ENCODE measurements at places on chromosomes 1 and 21. TPM values are rescaled to one million over a fixed set of nuclear protein-coding genes. Genes with fewer than 3 reads are reported as not detected.

The DYRK1A gene
- 87.5 TPM for total RNA-seq

The ARID1A gene
- total RNA-seq: 115 TPM

The TFF2 gene
- not detected for total RNA-seq

DNA sequence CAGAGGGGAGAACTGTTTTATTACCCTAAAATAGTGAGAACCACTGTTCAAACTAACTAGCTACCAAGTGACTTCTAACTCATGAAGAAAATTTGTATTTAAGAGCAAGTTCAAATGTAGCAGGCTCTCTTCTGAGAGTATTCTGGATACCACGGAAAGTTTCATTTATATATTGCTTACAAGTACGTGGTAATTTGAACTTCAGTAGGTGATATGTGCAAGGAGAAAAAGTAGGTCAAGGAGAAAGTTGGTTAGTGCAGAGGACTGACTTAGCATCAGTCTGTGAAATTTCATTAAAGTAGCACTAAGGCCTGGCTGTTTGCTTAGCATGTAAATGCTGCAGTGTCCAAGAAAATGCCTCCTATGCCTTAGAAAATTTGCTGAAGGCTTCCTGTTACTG is 16.7 kb downstream of the SERPINC1 start:
- no peak for DNase-seq

- peak; percentile 56 for DNase-seq
Measured at GRCh38 chr1:205907794-205908193, 35.5 kb downstream of the SLC26A9 start.

- no peak for DNase-seq
Measured at GRCh38 chr1:30083800-30084464, 639.5 kb downstream of the MATN1 start.

The GJB4 gene
- not detected for total RNA-seq

The MSH4 gene
- 0.44 TPM for total RNA-seq

DNA sequence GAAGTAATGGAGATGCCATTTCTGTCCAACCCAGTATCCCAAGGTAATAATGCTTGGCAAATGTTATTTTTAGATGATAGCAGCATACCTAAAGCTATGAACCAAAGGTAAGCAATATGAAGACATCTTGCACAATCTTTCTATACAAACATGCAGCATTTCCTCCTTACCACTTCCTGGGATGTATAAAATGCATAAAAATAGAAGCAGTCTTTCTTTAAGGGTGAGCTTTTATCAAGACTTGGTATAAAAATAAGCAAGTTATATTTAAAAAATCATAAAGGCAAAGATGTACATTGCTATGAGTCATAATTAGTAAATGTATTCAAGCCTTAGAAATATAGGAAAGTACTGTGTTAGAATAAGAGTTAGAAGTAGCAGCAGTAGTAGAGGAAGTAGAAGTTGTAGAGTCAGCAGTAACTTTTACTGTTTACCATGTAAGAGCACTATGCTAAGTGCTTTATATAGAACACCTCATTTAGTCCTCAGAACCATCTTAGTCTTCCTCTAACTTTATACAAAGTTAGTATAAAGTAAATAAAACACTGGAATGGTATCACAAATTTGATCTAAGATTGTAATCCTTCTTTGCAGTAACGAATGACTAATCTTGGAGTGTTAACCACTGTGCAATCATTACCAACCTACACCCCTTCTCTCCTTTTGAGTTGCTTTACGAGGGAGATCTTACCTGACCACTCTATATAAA is 371.3 kb downstream of the VAV3 start:
- no peak for DNase-seq

DNA sequence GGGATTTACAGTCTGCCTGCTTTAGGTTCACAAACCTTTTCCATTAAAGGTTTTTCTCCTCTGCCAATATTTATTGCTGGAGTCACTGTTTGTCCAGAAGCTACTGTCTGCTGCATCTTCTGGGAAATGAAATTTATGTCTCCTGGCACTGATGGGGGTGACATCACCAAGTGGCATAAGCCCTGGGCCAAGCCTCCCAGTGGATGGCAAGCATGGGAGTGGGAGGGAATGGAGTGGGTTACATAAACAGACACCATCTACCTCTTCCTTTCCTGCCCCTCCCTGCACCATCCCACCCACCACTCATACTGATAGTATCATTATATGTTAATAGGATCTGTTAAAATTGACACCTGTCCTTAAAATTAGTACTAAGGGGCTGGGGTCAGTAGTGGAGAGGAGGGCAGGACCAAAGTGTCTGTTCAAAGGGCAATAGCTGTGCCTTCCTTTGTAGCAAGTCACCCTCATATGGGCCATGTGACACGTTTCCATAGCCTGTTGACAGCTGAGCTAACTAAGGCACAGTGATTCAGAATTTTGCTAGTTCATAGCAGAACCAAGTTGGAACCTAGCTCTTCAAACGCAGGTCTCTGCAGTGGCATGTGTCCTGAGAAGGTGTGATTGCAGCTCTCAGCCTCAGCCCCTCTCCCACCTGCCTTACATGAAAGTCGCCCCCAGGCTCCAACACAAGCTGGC is 71.0 kb downstream of the MAB21L3 start:
- DNase-seq: no peak

- no peak for DNase-seq
Measured at GRCh38 chr1:214569357-214570004, 18.1 kb upstream of the PTPN14 start.

- no peak for DNase-seq
Measured at GRCh38 chr1:28097100-28097472, 8.7 kb upstream of the EYA3 start.

DNA sequence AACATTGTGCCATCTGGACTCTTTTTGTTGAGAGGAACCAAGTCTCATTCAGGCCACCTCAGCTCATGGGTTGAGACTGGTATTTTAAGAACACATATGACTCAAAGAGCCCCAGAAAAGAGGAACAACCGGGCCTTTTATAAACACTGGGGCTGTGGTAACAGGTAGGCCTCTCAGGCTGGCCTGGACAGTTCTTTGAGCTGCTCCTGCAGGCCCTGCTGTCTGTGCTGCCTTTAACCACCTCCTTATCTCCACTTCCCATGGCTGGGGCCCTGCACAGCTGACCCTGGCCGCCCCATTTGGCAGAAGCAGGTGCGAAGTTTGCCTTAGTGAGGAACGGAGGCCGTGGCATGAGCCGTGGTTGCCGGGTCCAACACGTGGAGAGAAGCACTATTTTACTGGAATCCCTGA is 163.3 kb downstream of the RHOU start:
- DNase-seq: no peak

GRCh38 chr21:14857529-14857928 is 207.3 kb downstream of the NRIP1 start:
- no peak for DNase-seq

The TSPEAR gene
- not detected for total RNA-seq

- DNase-seq: peak; percentile 52
Measured at GRCh38 chr1:170494369-170494768, 37.6 kb upstream of the GORAB start.

DNA sequence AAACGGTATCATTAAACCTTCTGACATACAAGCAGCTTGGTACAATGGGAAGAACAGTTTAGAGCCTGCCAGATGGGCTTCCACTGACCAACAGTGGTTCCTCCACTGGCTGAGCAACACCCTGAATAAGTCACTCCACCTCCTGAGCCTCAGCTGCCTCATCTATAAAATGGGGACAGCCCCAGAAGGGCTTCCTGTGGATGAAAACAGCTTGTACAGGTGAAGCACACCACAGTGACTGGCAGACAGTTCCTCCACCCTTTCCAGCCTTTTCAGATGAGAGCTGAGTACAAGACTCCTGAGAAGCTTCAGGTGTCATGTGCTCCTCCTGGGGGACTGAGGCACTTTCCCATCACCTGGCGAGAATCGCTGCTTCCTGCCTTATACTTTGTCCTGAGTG is 2.1 kb downstream of the CAPZB start:
- no peak for DNase-seq

The SUCO gene
- total RNA-seq: 81.2 TPM

DNA sequence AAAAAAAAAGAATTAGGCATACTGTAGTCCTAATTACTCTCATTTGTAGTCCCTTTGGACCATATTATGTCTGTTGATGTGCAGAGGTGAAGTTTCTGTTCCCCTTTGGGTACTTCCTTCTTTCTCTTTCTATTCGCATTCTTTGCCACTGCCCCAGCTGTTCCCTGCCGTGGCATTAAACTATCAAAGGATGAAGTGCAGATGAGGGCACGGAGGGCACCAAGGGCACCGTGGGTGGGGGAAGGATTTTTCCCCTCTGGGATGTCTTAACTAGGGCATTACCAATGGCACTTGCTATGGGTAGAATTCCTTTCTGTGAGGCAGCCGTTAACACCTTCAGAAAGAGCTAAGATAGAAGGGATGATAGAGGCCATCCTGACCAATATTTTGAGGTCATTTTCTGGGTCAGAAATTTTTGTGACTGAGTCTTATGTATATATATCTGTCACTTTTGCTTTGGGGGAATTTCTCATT is 4.9 kb upstream of the MAPKAPK2 start:
- no peak for DNase-seq

All from endothelial cell (in vitro differentiated cells).